ENCODE measurements at places on chromosomes 4 and X. TPM values are rescaled to one million over a fixed set of nuclear protein-coding genes. Genes with fewer than 3 reads are reported as not detected.
A peak's percentile ranks its signal among the peaks of the same experiment; 100 is the strongest.

The GLRA3 gene
- polyA plus RNA-seq: 0.30 TPM

GRCh38 chrX:110318664-110318968 lies 731 bp upstream of the AMMECR1 start:
- H3K36me3 ChIP-seq: no peaks in the 10 kb centered on the region
- peak overlapping the region; percentile 52 for H3K4me3 ChIP-seq
- H3K27me3 ChIP-seq: no peaks in the 10 kb centered on the region
- H3K27ac ChIP-seq: peak overlapping the region; percentile 85
- H3K4me1 ChIP-seq: peaks cover 7% of the 10 kb centered on the region

The NAT8L gene
- polyA plus RNA-seq: not detected

DNA sequence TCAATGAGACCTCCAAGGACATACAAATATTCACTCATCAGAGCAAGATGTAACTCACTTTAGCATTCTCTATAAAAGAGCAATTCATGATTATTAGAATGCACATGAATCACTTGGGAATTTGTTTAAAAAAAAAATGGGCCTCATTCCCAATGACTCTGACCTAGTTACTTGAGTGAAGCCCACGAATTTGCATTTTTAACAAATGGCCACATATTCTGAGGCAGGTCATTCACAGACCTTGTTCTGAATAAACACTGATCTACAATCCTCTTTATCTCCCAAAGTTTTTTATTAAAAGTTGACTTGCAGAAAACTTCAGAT lies 255.1 kb upstream of the VEGFC start:
- H3K27me3 ChIP-seq: no peaks in the 10 kb centered on the region
- no peaks in the 10 kb centered on the region for H3K4me1 ChIP-seq
- no peak overlapping the region for H3K27ac ChIP-seq
- no peak overlapping the region for H3K4me3 ChIP-seq
- no peak for DNase-seq
- H3K36me3 ChIP-seq: no peaks in the 10 kb centered on the region

The PNCK gene
- not detected for polyA plus RNA-seq

GRCh38 chrX:112068430-112068829 lies 14.1 kb downstream of the TRPC5 start:
- no peaks in the 10 kb centered on the region for H3K4me1 ChIP-seq
- no peak overlapping the region for H3K4me3 ChIP-seq
- H3K27me3 ChIP-seq: no peaks in the 10 kb centered on the region
